ENCODE measurements at places on chromosomes 1 and 21.

DNA sequence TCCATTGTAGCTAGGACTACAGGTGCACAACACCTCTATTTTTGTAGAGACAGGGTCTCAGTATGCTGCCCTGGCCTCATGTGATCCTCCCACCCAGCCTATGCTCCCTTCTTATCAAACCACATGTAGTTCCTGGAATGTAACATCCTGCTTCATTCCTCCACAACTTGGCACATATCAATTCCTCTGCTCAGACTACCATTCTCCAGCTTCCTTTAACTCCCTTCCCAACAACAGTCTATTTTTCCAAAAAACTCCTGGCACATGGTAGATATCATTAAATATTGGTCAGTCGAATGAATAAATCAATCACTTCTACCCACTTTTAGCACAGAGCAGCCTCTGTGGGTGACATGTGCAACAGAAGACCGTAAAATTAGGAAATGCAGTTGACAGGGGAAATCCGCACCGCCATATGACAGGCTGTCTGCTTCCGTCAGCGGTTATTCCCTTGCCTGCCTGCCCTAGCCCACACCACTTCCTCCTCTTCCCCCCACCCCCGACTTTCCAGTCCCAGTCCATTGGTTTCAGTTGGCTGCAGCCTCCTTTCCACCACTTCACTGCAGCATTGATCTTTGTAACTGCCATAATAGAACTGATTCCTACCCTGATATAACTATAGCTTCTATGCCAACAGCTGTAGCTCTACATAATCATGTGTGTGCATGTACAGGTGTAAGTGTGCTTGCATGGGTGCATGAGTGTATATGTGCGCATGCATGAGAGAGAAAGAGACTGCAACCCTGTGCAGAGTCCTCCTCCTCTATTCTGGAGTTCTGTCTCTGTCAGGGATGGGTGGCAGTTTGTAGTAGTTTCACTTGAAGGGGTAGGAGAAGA is 6.8 kb upstream of the AKR1A1 start:
- peak; percentile 35 for DNase-seq

DNA sequence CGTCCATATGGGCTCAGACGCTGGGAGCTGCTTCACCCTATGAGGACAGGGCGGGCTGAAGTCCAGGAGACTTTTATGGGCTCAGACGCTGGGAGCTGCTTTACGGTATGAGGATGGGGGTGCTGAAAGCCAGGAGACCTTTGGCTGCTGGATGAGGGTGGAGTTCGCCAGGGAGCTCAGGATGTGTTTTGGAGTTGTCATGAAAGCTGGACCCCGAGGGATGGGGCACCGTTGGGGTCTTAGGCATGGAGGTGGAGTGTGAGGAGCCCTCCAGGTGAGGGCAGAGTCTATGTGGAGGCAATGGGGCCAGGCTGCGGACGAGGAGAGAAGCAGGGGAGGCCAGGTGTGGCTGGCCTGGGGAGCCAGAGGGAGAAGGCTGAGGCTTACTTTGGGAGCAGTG is 27.5 kb downstream of the TRPM2 start:
- DNase-seq, result no peak

GRCh38 chr1:227746676-227747075 is 11.4 kb downstream of the SNAP47 start:
- no peak for DNase-seq

GRCh38 chr1:28796352-28797211 is 15.4 kb upstream of the OPRD1 start:
- no peak for DNase-seq

- no peak for DNase-seq
Observed at GRCh38 chr1:13797397-13797796, 97.4 kb downstream of the PRDM2 start.

GRCh38 chr1:163706915-163707314 is 385.2 kb downstream of the NUF2 start:
- no peak for DNase-seq

GRCh38 chr1:220062629-220063028 is 16.3 kb upstream of the EPRS1 start:
- no peak for DNase-seq

DNA sequence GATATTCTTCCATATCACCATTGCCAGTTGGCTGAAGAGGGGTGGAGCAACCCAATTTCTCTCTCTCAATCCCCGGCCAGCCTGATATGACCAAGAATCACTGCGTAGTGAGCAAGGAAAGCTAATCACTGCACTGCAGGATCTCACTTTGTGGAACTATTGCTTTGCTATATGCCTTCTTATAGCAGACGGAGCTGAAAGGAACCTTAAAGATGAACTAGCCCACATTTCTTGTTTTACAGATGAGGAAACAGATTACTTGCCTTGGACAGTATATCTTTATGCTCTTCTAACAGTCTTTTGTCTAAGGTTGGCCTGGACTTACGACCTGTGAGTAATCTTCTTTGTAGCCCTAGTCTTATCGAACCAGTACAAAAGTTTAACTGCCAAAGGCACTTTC is 7.6 kb downstream of the APOBEC4 start:
- DNase-seq, result no peak
